Stimulated activated CD4-positive, alpha-beta T cell treated with anti-CD3 and anti-CD28 coated beads, Interleukin-12 subunit alpha, Interleukin-12 subunit beta, amount 100 ng/mL, for 24 hours (primary cell): ENCODE measurements at places on chromosomes 12 and 14.
A peak's percentile ranks its signal among the peaks of the same experiment; 100 is the strongest.

DNA sequence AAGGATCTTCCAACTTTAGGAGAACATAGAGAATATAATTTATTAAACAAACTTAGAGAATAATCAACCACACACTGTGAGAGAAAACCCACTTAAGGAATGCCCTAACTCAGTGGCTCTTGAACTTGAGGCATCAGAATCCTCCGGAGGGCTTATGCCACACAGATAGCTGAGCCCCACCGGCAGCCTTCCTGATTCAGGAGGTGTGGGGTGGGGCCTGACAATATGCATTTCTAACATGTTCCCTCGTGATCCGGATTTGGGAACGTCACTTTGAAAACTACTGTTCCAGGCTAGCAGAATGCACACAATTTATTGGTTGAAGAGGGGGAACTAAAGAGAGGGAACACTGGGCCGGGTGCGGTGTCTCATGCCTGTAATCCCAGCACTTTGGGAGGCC is 2.0 kb upstream of the SOAT2 start:
- DNase-seq = no peak

- no peak for DNase-seq
Measured at GRCh38 chr14:101335061-101335661, 226.1 kb upstream of the DIO3 start.

DNA sequence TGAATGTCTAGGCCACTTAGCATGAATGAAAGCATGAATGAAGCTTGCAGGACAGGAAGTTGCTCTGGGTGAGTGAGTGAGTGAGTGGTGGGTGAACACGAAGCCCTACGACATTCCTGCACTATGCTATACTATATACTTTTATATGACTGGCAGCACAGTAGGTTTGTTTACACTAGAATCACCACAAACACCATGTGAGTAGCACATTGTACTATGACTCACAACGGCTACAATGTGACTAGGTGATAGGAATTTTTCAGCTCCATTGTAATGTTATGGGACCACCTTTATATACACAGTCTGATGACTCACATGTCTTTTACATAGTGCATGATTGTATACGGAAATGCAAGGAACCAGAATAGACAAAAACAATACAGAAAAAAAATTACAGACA is 1480.2 kb downstream of the AACS start:
- no peak for DNase-seq

GRCh38 chr12:11799502-11799873 is 150.0 kb downstream of the ETV6 start:
- no peak for DNase-seq

DNA sequence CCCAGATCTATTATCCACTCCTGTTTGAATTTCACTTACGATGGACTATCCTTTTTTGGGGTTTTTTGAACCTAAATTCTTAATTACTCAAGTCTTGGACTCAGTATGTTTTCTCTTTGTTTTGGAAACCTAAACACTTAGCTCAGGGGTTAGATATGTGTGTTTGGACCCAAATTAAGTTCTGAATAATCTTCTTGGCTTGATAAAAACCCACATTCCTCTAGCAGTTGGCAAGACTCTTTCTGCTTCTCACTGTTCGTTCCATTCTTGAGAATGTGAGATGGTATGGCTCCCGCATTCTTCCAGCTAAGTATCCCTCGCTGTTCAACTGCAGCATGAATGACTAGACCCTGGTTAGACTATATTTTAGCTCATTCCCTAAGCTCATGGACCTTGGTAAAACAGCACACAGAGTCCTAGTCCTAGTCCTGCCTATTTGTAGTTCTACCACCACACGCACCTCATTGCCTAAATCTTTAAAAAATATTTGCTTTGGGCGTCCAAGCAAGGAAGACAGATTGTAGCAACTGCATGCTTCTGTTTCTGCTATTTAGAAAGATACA is 860.0 kb downstream of the RPS29 start:
- DNase-seq = no peak

GRCh38 chr12:91290354-91290753 is 107.7 kb upstream of the DCN start:
- no peak for DNase-seq

DNA sequence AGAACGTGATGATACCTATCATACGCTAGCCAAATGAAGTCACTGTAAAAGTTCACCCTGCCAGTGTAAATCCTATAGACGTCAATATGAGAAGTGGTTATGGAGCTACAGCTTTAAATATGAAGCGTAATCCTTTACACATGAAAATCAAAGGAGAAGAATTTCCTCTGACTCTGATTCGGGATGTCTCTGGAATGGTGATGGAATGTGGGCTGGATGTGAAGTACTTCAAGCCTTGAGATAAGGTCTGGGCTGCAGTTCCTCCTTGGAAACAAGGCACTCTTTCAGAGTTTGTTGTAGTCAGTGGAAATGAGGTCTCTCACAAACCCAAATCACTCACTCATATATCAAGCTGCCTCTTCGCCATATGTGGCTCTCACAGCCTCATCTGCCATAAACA is 53.1 kb upstream of the NAP1L1 start:
- DNase-seq = no peak

GRCh38 chr14:42378274-42378673 is 771.6 kb downstream of the LRFN5 start:
- DNase-seq = no peak

DNA sequence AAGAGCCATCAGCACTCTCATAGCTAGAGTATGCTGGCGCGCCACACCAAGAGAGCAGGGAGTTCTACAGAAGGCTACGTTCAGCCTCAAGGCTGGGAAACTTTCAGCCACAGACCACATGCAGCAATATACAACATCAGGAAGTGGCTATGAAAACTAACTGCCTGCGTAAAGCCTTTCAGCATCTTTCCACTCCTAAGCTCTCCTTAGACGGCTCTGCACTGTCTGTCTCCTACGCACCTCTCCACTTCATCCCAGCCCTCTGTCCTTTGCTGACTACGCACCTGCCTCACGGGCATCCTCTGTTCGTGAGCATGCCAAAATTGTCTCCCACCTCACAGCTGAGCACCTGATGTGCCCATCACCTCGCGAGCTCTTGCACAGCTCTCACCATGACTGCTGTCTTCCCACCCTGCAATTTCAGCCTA is 9.7 kb downstream of the MPHOSPH9 start:
- DNase-seq = no peak

GRCh38 chr12:1880153-1880845 is 38.2 kb downstream of the CACNA2D4 start:
- no peak for DNase-seq

DNA sequence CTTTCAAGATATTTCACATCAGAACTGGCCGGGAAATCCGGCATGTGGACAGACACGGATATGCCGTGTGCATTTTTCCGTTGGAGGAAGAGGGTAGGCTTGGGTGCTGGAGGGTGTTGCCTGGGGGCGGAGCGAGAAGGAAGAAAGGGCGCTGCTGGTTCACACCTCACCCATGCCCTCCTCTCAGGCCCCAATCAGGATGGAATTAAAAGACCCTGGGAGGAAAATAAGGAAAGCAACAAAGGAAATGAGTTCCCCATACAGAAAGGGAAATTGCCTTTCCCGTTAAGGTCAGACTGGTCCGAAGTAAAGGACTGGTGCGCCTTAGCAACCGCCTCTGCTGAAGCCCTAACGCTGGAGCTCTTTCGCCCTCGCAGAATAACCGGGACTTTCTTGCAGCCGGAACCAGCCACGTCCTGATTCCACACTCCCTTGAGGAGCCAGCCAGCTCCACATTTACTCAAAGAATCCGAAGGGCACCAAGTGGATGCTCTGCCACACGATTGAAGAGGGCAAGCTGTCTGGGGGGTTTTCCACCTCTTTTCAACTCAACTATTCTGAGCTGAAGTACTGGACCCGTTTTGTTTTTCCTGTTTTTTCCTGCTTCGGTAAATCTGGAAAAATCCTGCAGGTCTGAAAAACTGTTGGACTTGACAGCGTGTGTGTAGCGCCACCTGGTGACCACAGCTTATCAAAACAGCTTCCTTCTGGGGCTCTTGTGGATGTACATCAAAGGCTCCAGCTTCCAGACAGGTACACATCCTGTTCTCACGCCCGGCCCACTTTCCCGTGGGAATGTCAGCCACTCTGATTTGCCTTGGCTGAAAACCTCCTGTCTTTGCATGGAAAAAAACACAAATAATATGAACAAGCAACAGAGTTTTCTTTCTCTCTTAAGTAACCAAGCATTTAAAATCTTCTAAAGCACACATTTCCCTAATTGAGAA is 37.6 kb upstream of the BCL2L14 start:
- peak; percentile 70 for DNase-seq

- no peak for DNase-seq
Measured at GRCh38 chr12:8475508-8476203, 19.9 kb downstream of the CLEC6A start.

GRCh38 chr12:127542931-127543330 is 724.0 kb upstream of the TMEM132C start:
- DNase-seq = no peak

- DNase-seq = no peak
Measured at GRCh38 chr14:103730490-103731035, 15.0 kb downstream of the ZFYVE21 start.

DNA sequence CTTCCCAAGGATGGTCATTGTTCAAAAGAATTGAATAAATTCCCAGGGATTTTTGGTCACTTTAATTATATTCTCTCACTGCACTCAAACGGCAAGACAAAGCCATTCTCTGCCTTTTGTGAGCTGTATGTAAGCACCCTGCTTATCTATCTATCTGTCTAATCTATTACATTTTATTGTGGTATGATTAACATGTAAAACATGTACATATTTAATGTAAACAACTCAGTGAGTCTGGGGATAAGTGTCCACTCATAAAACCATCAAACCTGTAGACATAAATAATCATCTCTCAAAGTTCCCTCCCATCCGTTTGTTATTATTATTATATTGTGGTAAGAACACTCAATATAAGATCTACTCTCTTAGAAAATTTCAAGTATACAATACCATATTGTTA is 167.1 kb downstream of the CAND1 start:
- no peak for DNase-seq

DNA sequence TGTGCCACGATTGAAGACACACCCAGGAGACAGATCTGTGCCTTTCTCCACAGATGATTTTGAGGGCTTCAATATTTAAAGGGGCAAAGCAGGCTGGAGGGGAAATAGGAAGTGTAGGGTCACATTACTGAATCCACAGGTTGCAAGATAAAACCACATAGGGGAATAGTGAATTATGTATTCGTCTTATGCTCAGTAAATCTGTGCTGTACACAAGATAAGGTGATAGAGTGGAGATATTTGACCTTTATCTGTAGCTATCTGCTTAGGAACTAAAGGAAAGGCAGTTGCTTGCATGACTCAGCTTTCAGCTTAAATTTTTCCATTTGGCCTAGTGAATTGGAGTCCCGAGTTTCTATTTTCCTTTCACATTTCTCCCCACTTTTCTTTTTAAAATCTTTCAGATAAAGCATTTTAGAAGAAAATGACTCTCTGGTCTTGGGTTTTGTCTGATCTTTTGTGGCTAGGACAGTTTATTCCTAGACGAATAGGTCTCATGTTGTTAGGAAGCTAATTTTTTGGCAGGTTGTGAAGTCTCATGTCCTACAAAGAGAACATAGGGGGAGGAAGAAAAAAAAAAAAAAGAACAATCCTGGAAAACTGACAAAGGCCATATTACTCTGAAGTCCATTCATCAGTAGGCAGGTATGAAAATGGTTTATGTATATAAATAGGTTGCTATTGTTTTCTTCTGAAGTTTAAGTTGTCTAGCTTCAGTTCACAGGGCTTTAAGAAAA is 55.4 kb downstream of the FBXO33 start:
- DNase-seq = no peak

DNA sequence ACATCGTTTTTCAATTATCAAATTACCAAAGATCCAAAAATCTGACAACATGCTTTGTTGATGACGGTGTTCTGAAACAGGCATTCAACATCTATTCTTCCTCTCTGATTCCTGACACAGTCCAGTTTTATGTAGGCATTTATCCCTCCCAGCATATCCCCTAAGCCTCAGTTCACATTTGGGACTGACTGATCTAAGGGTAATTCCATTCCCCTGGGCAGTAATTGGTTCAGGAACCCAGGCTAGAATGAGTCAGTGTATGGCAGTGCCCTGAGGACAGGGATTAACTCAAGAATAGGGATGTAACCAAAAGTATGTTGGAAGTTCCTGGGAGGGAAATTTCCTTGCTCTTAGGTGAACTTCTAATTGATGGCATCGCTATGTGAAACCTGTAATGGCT is 10.3 kb upstream of the PCNX1 start:
- no peak for DNase-seq

GRCh38 chr14:104288272-104288671 is 149.9 kb downstream of the KIF26A start:
- no peak for DNase-seq

GRCh38 chr12:106655577-106655976 is 72.8 kb downstream of the RFX4 start:
- no peak for DNase-seq

GRCh38 chr12:57098546-57098945 is 9.6 kb downstream of the NAB2 start:
- no peak for DNase-seq

DNA sequence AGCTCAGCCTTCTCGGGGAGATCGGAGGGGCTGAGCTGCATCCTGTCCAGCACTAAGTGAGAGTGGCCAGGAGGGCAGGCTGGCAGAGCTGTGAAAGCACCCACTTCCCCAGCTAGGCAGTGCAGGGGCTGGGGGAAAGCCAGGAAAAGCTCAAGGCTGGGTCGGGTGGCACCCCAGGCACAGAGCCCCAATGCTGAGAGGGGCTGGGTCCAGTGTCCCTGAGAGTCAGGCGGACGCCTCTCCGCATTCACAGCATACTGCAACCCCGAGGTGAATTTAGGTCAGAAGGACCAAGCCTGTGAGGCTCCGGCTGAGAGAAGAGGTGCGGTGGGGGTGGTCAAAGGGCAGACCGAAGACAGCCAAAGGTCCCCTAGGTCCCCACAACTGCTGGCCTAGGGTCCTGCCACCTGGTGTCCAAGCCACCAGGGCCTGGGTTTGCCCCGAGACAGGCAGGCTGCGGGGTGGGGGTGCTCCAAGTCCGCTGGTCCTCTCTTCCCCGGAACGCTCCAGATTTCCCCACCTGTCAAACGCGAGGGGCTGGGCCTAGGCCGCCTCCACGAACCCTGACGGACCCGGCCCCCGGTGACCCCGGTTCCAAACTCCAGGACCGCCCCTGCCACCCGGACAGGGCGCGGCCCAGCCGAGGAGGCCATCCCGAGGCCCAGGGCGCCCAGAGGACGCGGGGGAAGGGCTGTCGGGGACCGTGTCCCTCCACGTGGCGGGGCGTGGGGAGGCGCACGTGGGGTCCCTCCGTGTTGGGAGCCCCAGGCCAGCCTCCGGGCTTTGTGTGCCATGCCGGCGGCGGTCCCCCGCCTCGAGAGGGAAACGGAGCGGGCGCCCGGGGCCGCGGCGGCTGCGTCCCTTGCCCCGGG is 527 bp downstream of the CAMKK2 start:
- DNase-seq = no peak

DNA sequence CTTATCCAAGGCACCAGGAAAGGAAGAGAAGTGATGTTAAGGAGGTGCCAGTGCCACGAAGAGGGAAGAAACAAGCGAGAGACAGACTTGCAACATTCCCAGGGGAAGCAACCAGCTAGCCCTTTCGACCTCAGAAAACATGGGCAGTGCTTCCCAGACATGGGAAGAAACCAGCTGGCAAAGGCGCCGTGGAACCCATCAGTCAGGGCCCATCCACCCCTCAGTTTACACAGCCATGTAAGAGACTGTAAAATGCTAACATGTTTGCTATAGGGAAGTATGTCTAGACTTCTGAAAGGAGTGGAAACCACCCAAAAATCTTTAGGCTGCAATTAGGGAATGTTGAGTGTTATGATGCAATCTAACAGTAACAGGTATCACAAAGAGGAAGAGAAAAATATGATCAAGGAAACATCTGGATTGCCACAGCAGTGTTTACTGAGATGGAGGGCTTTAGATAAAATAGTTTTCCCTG is 26.3 kb downstream of the ANAPC5 start:
- no peak for DNase-seq

- DNase-seq = no peak
Measured at GRCh38 chr14:105316968-105317510, 2.5 kb downstream of the PACS2 start.
